ENCODE measurements at places on chromosomes 2 and 18.

DNA sequence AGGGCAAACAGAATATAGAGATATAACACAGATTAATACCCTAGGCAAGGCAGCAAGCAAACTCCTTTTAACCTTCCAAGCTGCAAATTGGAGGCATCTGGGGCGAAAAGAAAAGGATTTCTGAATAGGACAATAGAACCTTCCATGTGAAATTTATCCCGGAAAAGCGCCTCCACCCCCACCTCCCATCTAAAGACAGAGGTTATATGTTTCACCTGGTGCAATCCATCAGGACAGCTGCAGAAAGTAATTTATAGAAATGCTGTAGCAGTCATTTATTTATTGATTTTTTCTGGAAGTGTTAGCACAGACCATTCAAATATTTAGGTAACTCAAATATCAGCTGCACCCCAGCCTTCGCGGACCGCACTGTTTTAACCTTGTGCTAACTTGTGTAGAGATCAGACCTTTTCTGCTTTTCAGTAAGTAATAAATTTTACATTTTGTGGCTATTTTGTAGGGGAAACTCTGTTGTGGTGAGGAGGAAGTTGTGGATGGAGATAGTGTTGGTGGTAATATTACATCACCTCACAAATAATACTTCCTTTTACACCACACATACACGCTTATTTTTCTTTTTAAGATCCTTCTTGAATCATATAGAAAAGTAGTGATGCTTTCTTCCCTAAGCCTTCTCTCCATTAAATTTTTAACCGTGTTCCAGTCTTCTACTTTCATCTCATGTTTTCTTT, 919.3 kb upstream of the CDH2 start:
- DNase-seq, result peak; percentile 57

GRCh38 chr2:62335612-62336011, 139.7 kb downstream of the B3GNT2 start:
- no peak for DNase-seq

DNA sequence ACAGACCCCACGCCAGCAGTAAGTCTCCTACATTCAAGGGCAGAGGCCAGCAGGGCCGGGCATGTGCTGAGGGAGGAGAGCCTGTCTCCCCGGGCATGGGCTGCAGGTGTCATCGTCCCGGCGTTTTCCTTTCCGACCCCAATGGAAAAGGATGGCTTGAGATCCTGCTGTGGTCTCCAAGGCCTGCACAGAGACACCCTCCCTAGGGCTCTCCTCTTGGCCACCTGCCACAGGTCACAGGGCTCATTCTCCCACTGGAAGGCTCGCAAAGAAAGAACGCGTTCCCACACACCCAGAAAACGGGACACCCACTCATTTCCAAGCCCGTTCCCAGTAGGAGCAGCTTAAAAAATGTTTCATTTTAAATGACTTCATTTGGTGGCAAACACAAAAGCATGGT, 41.0 kb downstream of the DIPK1C start:
- no peak for DNase-seq

GRCh38 chr2:122136056-122136455, 380.6 kb downstream of the TSN start:
- DNase-seq, result no peak

DNA sequence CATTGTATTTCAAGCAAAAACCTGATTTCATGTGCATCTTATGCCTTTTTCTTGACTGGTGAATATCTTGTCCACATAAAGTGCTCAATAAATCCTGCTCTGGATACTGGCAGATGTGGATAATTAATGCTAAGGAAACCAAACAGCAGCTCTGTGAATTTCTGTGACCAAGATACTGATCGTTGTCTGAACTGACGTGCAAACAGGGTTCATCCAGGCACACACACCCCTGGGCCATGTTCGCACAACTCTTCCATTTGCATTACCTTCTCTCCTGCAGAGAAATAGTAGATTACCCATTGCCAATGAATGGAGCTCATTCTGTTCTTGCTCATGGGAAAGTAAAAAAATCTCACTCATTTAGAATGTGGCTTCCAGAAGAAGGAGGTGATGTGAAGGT, 316.2 kb upstream of the TRIB2 start:
- no peak for DNase-seq

DNA sequence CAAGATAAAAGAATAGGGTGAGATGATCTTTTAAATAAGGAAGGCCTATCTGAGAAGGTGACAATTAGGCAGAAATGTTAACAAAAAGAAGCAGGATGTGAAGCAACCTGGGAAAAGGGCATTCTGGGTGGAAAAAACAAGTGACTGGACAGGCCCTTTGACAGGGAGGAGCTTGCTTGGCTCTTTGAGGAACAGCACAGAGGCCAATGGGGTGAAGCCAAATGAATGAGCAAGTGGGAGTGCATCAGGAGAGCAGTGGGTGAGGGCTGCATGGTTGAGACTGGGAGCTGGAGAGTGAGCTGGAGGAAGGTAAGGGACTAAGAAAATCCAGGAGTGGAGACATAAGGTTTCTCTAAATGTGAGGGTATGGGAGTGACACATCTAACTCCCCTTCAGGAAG, 126.9 kb downstream of the TDRD15 start:
- DNase-seq, result no peak

DNA sequence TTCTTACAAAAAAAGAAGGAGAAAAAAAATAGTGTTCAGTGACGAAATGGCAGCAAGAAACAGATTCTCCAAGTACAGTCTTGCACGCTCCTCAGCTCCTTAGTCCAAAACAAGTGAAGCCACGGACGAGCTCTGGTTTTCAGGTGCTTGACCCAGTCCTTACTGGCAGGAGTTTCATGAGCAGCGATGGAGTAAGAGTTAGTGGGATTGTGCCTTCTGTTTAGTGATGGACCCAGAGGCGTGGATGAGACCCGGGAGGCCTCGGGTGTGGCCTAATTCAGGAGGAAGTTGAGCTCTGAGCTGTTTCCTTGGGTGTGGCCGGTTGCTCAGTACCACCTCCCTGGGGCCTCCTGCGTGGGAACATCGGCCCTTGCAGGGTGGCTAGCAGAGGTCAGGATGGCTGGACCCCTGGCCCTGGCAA, 52.0 kb downstream of the KIF5C start:
- DNase-seq, result no peak

DNA sequence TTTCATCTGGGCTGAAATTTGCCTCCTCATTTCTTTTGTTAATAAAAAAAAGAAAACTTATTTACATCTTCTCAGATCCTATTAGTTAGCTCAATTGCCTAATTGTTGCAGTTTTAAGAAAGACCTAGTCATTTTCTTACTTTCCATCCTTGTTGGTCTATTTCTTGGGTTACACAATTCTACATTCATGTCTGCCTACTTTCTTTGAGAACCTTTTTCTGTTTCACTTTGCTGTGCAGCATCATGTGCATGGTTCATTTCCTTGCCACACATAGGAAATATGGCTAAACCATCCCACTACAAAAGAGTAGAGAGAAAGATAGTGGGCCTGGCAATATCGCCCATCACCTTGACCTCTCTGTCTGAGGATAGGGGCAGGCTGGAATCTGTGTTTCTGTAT, 780.7 kb upstream of the FANCL start:
- DNase-seq, result no peak

DNA sequence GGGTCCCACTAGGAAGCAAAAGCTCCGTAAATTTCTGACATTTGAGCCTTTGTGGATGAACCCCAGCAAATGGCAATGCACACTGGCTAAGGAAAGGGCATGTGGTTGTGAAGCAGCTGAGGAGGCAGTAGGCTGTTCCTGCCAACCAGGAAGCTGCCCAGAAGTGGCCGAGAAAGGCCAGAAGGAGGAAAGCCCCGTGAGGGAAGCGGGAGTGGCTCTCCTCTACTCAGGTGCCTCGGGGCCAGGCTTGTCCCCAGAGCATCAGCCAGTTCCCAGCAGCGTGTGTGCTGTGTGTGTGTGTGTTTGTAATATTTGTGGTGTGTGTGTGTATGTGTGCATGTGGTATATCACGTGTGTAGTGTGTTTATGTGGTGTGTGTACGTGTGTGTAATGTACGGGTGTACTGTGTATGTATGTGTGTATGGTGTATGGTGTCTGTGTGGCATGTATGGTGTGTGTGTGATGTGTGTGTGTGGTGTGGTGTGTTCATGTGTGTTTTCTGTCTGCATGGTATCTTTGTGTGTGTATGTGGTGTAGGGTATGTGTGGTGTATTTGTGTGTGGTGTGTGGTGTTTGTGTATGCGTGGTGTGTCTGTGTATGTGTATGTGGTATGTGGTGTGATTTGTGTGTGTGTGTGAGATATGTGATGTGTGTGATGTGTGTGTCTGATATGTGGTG, 90.6 kb downstream of the APOB start:
- no peak for DNase-seq

- DNase-seq, result no peak
Measured at GRCh38 chr2:172929644-172930043, 146.0 kb upstream of the MAP3K20 start.

DNA sequence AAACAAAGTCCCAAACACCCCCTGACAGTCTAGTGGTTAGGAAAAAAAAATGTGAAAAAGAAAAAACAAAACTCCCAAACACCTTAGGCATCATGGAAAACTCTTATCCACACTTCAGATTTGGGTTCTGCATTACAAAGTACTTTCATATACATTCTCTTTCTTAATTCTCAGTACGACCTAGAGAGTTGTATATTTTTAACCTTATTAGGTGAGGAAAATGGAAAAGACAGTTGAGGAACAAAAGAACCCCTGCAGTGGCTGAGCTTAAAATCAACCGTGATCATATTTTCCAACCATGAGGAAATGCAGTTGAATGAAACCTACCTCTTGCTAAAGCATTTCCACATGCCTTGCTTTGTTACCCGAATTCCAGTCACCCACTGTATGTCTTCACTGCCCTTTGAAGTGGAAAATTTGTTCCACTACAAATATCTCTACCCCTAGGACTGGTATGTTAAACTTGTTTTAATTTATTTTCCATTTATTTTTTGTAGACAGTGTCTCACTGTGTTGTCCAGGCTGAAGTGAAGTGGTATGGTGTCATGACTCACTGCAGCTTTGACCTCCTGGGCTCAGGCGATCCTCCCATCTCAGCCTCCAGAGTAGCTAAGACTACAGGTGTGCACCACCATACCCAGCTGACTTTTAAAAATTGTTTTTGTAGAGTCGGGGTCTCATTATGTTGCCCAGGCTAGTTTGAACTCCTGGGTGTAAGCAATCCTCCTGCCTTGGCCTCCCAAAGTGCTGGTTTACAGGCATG, 56.9 kb upstream of the LPIN2 start:
- DNase-seq, result no peak

DNA sequence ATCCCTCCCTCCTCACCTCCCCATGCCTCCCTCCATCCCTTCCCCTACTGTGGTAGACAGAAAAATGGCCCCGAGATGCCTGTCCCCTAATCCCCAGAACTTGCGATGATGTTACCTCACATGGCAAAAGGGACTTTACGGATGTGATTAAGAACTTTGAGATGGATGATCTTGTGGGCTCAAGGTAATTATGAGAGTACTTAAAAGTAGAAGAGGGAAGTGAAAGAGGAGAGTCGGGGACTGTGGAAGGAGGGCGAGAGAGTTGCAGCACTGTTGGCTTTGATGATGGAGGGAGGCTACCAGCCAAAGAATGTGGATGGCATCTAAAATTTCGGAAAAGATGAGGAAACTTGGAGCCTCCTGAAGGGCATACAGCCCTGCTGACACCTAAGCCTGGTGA, 66.5 kb downstream of the AGAP1 start:
- no peak for DNase-seq

GRCh38 chr2:169676357-169676756, 17.8 kb downstream of the CFAP210 start:
- no peak for DNase-seq

GRCh38 chr2:74836675-74837401, 2.9 kb downstream of the HK2 start:
- no peak for DNase-seq

DNA sequence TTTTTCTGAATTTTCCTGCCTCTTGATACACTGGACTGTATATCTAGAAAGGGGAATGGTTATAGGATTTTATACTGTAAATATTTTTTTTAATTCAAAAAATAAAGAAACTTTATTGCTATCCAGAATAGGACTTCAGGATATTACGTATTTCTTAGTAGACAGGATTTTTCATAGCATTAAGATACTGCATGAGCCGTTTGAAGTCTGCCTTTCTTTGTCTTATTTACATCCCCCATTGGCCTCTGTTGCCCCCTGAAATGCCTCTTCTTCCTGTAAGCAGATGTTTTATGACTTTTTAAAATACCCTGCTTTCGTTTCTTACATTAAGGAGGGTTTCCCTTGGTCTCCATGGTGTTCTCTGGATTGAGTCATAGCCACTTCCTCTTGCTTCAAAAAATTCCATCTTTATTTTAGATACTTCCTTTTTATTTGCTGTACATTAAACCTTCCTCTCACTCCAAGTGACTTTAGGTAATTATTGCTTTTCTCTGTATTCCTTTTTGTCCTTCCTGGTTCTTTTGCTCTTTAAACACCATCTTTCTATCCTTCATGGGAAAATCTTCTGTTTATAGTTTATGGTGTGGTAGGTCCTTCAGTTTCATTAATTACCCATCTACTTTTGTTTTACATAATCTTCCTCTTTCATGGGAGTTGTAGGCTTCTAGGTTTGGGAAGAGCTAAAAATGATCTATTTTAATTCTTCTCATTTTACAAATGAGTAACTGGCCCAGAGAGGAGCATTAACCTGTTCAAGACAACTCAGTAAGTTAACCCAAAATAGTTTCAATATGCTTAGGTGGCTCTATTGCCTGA, 72.6 kb downstream of the ZNF532 start:
- DNase-seq, result peak; percentile 3

GRCh38 chr2:73175663-73176204, 26.6 kb upstream of the NOTO start:
- DNase-seq, result peak; percentile 62

DNA sequence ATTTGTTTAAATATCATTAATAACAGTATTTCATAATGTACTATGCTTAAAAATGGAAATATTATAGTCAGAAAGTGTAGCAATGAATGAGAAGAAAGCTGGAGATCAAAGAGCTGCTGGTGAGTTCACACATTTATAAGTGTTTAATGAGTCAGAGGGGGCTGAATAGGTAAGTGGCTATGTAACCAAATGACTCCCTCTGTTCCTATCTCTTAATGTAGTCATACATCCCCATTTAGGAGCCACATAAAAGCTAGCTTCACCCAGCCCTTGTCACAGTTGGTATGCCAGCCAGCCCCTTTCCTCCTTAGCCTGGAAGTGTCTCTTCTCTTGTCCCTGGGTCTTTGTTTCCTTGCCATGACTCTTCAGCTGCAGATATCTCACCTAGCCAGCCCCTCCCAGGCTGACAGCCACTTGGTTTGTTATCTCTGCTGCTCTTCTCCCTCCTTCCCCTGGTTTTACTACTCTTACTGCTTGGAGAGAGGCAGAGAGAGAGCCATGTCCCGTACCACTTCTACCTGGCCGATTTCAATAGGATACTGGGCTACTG, 438.6 kb upstream of the HNMT start:
- no peak for DNase-seq

GRCh38 chr2:186599186-186599778, 9.4 kb downstream of the ITGAV start:
- DNase-seq, result no peak

- no peak for DNase-seq
Measured at GRCh38 chr2:11527001-11527400, 6.8 kb upstream of the GREB1 start.

DNA sequence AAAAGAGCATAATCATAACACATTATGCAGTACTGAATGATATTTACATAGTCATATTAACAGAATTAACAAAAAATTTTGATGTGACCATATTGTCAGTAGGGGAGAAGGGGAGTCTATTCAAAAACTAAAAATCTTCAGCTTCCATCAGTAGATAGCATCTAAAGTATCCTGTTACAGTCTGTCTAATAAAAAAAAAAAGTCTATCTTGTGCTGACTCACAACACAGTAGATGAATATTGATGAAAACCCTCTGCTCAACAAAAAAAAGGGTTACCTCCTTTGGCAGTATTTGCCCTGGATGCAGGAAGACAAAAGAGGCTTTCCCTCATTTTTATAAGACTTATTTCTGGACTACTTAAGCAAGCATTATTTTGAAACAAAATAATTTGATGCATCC, 27.3 kb downstream of the GRB14 start:
- no peak for DNase-seq
